ENCODE measurements at places on chromosomes 4 and X.

- DNase-seq: no peak
These were observed 329.3 kb downstream of the GBA3 start for GRCh38 chr4:23022032-23022431.

DNA sequence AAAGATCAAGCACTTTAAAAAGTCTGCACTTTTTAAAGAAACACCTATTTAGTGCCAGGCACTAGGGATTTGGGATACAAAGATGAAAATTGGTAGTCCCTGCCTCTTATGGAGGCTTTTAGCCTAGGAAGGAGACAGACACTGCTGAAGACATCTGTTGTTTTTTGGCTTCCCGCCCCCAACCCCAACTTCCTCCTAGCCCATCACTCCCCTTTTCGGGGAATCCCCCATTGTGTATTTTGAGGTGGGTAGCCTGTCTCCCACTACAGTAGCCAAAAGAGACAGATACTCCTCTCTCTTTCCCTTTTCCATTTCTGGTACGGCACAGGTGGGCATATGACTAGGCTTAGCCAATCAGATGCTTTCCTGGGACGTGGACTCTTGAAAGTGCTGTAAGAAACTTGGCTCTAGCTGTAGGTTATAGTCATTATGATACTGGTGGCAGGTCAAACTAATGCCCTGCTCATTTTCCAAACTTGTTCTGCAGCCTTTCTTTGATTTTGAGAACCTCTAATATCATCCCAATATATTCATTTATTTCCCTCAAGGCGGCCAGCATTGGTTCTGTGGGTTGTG, 194.6 kb upstream of the RBPJ start:
- no peak for DNase-seq

DNA sequence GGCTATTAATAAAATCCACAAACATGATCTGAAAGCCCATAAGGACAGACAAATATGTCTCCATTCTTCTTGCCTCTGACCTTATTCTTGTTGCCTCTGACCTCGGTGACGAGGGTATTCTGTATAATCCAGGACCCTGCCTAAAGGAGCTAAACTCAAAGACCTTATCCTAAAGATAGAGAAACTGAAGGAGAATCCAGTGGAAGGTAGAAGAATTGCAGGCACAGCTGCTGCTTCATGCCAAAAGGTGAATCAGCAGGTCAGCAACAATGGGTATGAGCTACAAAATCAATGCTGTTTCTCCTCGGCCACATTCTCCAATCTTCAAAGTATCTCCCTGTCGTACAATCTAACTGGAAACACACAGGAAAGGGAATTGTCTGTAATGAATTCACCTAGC, 71.4 kb downstream of the INTS6L start:
- DNase-seq: no peak

GRCh38 chr4:68732653-68733466, 62.4 kb upstream of the UGT2B15 start:
- no peak for DNase-seq

DNA sequence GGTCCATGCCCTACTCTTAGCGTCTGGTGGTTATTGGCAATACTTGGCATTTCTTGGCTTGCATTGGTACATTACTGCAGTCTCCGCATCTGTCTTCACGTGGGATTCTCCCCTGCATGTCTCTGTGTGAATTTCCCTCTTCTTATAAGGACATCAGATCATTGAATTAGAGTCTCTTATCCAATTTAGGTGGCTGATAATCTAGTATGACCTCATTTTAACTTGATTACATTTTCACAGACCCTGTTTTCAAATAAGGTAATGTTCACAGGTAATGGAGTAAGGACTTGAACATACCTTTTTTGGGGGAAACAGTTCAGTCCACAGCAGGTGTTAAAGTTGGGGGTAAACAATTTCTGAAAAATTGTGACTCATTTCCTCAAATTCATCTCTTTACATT, 16.6 kb downstream of the KIAA0232 start:
- no peak for DNase-seq

- DNase-seq: no peak
These were observed 39.2 kb downstream of the POLA1 start for GRCh38 chrX:24732766-24733500.

- no peak for DNase-seq
These were observed 60.4 kb downstream of the CASP3 start for GRCh38 chr4:184588893-184589292.

DNA sequence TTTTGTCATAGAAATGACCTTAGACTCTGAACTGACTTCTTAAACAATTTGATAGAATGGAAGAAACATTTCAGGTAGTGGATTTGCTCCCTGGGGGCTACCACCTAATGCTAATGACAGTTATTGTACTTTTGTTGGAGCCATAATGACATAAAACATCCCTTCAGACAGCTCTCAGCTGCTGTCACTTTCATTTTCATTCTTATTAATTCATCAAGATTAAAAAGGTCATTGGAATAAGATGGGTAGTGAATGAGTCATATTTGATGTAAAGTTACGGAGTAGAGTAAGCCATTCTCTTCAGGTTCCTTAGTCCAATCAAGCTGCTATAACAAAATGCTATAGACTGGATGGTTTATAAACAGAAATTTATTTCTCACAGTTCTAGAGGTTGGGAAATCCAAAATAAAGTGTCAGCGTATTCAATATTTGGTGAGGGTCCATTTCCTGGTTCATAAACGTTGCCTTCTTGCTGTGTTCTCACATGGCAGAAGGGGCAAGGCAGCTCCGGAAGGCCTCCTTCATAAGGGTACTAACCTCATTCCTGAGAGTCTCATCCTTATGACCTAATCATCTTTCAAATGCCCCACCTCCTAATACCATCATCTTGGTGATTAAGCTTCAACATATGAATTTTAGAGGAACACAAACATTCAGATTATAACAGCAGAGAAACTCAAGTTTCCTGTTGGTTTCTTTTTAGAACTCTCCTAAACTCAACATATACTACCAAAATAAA, 268.5 kb downstream of the ARAP2 start:
- DNase-seq: no peak
